Osteocyte (in vitro differentiated cells): ENCODE measurements at places on chromosomes 16 and 17. TPM values are rescaled to one million over a fixed set of nuclear protein-coding genes. Genes with fewer than 3 reads are reported as not detected.

DNA sequence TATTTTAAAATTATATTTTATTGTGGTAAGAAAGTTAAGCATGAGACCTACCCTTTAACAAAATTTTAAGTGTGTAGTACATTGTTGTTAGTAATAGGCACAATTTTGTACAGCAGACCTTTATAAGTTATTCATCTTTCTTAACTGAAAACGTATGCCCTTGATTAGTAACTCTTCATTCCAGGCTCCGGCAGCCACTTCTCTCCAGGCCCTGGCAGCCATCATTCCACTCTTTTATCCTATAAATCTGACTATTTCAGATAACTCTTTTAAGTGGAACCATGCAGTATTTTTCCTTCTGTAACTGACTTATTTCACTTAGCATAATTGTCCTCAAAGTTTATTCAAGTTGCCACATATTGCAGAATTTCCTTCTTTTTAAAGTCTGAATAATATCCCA is 348.2 kb downstream of the CDH11 start:
- DNase-seq, result no peak

- DNase-seq, result peak; percentile 84
These were observed 3.6 kb downstream of the CLUH start for GRCh38 chr17:2707721-2708584.

DNA sequence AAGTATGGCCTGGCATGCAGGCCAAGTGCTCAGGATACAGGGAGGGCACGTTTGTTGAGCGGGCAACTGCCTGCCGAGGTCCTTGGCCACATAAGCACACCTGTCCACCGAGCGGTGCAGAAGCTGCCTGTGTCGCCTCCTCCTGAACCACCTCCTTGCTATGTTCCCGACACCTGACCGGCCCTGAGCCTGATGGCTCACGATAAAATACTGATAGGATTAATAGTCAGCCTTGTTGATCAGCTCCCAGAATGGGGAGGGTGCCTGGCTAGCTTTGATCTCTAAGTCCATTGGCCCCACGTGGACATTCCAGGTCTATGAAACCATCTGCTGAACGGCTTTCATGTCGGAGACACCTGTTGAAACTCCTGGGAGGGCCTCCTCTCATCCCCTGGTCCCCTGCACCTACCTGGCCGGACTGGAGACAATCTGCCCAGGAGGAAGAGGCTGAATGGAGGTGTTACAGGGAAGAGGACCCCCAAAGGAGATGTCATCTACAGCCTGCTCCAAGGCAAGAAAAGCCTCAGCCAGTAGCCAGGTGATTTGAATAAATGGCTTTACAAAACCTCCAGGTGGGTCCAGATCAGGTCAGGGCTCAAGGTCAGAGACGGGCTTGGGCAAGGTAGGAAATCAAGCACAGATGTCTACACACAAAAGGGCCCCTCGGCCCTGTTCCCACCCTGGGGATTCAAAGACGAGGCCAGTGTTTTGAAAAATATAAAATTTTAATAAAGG is 33.4 kb downstream of the AXIN2 start:
- DNase-seq, result no peak

DNA sequence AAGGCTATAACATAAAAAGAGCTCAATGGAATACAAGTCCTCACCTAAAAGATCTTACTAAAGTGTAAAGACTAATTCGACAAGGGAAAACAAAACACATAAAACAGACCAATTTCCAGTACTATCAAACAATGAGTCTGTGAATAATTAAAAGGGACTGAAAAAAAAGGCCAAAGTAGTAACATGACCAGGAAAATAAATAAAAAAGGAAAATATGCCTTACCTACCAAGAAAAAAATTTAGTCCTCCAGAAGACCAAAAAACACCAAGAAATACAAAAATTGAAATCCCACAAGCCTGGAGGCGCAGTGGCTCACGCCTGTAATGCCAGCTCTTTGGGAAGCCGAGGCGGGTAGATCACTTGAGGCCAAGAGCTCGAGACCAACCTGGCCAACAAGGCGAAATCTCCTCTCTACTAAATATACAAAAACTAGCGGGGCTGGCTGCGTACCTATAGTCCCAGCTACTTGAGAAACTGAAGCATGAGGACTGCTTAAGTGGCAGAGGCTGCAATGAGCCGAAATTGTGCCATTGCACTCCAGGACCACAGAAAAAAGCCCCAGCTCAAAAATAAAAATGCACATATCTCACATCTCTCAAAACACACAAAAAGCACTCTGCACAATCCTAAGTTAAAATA is 60.8 kb downstream of the TEX14 start:
- DNase-seq, result no peak

GRCh38 chr17:57672971-57673370 is 72.1 kb downstream of the CCDC182 start:
- DNase-seq, result peak; percentile 49

MED31 gene
- total RNA-seq, result 13.4 and 17.4 TPM in 2 replicates

FBXW10 gene
- not detected in 2 replicates for total RNA-seq

KRT33B gene
- total RNA-seq, result not detected in 2 replicates

CIBAR2 gene
- not detected in 2 replicates for total RNA-seq

NPW gene
- total RNA-seq, result 4.1 and 4.4 TPM in 2 replicates

EVPLL gene
- total RNA-seq, result not detected in 2 replicates

TM4SF5 gene
- not detected in 2 replicates for total RNA-seq
